ENCODE measurements at places on chromosomes 5 and 9.

DNA sequence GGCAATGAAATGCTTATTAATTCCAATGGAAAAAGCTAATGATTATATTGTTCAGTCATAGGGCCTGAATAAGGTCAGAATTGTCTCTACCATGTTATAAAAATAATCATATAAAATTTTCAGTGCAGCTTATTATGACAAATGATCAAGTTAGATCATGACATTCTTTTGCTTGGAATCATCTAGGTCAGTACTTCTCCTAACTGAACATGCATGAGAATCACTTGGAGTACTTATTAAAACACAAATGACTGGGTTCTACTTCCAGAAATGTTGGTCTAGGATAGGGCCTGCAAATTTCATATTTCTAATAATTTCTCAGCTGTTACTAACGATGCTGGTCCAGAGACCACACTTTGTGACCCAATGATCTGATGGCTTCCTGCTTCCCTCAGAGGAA, 806.0 kb upstream of the ZNF608 start:
- no peak for DNase-seq

- DNase-seq: no peak
Observed at GRCh38 chr5:175689147-175689991, 31.5 kb downstream of the HRH2 start.

GRCh38 chr5:59421986-59422941, 471.3 kb downstream of the PDE4D start:
- no peak for DNase-seq

- no peak for DNase-seq
Observed at GRCh38 chr9:110220809-110221208, 12.8 kb upstream of the C9orf152 start.

GRCh38 chr5:77229887-77230286, 19.4 kb downstream of the PDE8B start:
- DNase-seq: peak; percentile 16

GRCh38 chr5:128825826-128826225, 139.5 kb upstream of the SLC27A6 start:
- no peak for DNase-seq

- DNase-seq: no peak
Observed at GRCh38 chr9:124897570-124898460, 35.9 kb downstream of the ARPC5L start.

DNA sequence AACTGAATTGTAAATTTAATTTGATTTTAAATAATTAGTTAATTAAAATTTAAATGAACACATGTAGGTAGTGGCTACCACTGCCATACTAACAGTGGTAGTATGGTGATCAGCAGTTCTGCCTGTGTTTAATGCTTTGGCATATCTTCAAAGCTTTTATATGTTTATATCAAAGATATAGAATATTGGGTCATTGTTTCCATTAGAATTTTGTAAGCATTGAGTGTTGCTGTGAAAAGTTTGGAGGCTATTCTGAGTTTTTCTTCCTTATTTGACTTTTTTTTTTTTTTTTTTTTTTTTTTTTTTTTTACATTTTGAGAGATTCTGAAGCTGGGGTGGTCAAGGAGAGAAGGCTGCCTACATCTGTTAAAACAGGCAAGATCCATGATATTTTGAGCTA, 134.2 kb downstream of the SPATA31D1 start:
- DNase-seq: no peak

GRCh38 chr9:18343784-18344183, 130.2 kb upstream of the ADAMTSL1 start:
- no peak for DNase-seq

GRCh38 chr5:53406630-53407316, 73.7 kb upstream of the FST start:
- DNase-seq: no peak

DNA sequence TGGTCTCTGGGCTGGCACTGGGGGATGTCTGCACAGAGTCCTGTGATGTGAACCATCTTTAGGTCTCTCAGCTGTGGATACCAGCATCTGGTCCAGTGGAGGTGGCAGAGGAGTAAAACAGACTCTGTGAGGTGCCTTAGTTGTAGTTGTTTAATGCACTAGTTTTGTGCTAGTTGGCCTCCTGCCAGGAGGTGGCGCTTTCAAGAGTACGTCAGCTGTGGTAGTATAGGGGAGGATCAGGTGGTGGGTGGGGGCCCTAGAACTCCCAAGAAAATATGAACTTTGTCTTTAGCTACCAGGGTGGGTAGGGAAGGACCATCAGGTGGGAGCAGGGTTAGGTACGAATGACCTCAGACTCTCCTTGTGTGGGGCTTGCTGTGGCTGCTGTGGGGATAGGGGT, 197.1 kb downstream of the TMC1 start:
- peak; percentile 6 for DNase-seq

DNA sequence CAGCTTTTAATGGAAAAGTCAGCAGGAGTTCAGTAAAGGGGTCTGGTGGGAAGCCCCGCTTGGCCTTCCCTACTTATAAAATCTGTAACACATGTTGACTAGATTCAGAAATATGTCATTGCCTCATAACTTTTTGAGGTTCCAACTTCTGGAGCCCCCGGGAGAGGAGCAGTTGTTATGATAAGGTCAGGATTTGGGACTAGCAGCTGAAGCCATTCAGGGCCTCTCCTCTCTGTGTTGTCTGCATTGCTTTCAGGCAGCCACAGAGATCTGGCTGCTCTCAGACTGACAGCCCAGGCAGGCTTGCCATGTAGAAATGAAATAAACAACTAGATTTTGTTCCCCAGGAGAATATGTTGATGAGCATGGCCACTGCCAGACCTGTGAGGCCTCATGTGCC, 167.1 kb downstream of the RFK start:
- DNase-seq: no peak

DNA sequence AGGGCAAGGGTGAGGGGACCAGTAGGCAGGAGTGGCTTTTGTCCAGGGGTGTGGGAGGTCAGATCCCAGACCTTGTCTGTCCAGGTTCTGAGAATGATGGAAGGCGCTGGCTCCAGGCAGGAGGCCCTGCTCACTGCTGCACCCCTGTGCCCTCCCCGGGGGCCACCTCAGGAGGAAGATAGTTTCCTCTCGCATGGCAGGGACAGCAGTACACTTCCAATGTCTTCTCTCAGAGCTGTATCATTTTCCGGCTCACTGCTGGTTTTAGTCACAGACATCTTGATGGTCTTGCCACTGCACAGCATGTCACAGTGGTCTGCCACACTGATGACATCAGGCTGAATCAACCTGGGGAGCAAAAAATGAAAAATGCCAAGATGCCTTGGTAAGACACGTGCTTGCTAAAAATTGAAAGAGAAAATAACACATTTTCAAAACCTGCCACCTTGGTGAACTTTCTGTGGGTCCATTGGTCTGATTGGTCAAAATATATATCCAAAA, 3.3 kb upstream of the SLC6A3 start:
- DNase-seq: peak; percentile 14

DNA sequence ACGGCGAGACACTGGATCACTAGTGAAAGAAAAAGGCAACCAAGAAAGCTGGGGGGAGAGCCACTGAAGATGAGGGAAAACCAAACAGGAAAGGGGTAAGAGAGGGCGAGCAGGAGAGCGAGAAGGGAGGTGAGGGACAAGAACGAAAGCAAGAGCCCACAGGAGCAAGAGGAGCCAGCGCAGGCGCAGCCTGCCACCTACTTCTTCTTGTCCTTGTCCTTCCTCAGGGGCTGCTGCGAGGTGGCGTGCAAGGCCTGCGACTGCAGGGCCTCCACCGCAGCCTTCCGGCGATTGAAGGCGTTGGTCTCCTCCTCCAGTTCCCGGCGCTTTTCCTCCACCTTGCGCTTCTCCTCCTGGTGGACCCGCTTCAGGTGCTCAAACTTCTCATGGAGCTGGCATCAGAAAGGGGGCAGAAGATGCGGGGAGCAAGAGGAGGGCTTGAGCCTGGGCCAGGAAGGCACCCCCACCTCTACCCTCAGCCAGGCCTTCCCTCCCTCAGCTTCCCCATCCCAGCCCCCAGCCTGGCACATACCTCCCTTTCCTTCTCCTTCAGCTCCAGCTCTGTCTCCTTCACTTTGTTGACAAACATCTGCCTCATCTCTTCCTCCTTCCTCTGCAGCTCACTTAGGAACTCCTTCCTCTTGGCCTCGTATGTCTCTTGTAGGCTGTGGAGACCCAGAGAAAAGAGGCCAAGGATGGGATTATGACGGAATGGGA, 13.5 kb downstream of the CCNI2 start:
- DNase-seq: no peak

GRCh38 chr9:135714242-135715055, 12.5 kb downstream of the KCNT1 start:
- DNase-seq: no peak

Measured in activated CD4-positive, alpha-beta T cell treated with anti-CD3 and anti-CD28 coated beads, Interleukin-10, Interleukin-2, amounts not matched to agents 100 ng/mL and 50 ng/mL, durations not matched to agents 16 hours and 8 hours (primary cell).